B cell (primary cell): ENCODE measurements at places on chromosomes 2 and 18. TPM values are rescaled to one million over a fixed set of nuclear protein-coding genes. Genes with fewer than 3 reads are reported as not detected.

DNA sequence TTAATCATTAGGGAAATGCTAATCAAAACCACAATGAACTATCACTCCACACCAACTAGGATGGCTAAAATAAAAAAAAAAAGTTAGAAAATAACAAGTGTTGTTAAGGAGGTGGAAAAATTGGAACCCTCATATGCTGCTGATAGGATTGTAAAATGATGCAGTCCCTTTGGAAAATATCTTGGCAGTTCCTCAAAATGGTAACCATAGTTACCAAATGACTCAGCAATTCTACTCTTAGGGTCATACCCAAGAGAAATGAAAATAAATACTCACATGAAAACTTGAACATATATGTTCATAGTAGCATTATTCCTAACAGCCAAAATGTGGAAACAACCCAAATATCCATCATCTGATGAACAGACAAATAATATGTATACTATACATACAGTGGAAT, 15.7 kb upstream of the ACVR2A start:
- no peak for DNase-seq

DNA sequence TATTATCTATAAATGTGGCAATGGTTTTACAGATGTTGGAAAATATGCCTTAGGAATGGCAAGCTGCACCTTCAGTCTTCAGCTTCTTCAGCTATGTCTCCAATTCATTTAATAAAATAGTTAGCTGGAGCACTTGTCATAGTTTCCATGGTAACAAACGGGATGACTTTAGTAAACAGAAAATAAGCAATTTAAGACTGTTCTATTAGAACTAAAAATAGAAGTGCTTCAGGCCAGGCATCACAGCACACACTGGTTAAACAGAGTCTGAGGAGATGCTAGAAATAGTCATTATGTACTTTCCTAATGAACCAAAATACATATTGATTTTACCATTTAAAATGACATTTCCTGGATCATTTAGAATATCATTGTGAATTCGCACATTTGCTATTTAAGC, 195.0 kb downstream of the GCA start:
- DNase-seq = no peak

GRCh38 chr18:58091099-58091611, 47.1 kb downstream of the NEDD4L start:
- DNase-seq = peak; percentile 6

- DNase-seq = peak; percentile 45
Observed at GRCh38 chr18:31658670-31659575, 25.5 kb downstream of the B4GALT6 start.

- DNase-seq = no peak
Observed at GRCh38 chr18:36613810-36614209, 215.0 kb downstream of the TPGS2 start.

DNA sequence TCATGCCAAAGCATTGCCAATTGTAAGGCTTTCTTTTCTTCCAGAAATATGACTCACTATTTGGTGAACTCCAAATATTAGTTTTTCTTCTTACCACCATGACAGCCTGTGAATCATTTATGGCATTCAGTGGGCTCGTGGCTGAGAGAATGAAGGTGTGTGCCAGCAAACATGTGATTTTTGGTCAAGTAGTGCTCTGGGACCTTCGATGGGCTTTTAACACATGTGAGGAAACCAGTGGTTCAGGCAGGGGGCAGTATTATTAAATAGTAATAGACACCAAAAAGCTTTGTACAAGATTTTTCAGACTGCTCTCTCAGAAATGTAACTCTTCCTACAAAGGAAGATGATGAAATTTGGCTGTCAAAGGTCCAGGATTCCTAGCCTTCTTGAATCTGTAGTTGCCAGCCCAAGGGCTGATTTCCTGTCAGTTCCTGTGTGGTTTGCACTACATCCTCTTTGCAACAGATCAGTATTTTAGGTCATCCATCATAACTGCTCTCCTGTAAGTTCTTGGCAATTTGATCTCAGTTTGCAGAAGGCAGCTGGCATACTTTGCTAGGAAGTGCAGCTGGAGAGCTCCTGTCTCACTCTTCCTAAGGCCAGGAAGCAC, 64.3 kb downstream of the BABAM2 start:
- DNase-seq = peak; percentile 28

DNA sequence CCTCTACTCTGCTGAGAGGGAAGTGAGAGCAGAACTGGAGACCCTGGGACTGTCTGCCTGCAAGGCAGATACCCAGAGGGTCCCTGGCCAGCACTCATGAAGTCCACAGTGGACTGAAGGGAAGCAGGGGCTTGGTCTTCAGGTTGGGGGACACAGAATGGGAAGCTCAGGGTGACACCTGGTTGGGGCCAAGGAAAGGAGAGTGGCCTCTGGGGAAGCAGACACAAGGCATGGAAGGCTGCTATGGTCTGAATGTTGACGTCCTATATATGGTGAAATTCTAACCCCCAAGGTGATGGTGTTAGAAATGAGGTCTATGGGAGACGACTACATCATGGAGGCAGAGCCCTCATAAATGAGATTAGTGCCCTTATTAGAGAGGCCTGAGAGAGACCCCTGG, 69.3 kb downstream of the MRO start:
- no peak for DNase-seq

GRCh38 chr2:97699765-97700444, 13.5 kb upstream of the ZAP70 start:
- peak; percentile 65 for DNase-seq

- DNase-seq = no peak
Observed at GRCh38 chr18:7677424-7677823, 110.3 kb downstream of the PTPRM start.

DNA sequence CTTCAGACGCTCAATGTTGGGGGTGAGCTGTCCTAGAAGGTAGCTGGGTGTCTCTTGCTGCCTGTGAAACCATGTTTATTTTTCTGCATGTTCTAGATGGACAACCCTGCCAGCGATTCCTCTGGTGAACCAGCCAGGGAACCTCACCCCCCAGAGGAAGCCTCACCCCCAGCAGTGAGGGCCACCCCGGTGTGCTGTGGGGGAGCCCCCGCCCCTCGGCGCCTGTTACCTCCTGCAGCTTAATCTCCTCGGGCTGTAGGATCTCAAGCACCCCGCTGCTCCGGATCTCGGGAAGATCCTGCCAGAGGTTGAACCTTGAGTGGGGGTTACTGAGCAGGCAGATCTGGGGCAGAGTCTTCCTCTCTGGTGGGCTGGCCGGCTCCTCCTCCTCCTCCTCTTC, 50.0 kb downstream of the SNORC start:
- DNase-seq = no peak

- DNase-seq = no peak
Observed at GRCh38 chr2:144730711-144731110, 210.8 kb upstream of the ZEB2 start.

GRCh38 chr18:51867767-51868166, 472.2 kb upstream of the DCC start:
- DNase-seq = no peak

DNA sequence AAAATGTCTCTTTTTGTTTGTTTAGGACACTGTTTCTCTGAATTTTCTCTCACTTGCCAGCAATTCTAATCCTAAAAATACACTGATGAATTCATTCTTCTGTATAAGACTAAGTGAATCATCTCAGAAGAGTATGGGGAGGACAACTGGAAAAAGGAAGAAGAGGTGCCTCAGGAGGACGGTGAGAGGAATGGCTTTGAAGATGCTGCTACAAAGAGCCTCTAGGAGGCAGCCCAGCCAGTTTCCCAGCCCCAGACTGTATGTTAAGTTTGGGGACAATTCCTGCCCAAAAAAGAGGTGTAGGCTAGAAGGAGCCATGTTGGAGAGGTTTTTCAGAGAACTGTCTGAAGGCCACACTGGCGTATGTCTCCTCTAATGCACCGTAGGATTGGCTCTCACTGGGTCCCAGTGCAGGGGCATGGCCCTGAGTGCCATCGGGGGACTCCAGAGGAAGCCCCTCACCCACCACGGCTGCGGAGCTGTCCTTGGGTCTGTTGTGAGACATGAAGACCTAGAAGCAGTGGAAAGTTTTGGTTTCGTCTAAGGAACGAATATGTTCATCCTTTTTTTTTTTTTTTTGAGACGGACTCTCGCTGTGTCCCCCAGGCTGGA, 3.1 kb upstream of the SDC1 start:
- DNase-seq = no peak

DNA sequence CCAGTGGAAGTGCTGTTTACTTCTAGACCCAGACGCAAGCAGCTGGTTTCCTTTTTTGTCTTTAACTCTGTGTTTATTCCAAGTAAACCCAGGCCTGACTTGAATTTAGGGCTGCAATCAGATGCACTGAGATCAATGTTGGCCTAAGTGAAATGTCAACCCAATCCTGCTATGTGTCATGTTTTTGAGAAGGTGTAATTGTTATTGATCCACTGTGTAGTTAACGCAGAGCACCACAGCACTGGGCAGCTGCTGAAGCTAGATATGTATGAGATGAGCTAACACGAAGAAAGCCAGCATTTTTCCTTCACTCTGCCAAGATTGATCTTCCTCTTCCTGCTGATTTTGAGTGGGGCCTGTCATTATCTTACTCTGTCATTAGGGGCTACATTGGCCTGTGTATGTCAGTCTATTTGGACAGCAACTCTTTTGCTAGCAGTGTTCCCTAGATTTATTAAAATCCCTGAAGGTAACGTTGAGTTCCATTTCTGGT, 18.9 kb upstream of the DLX1 start:
- no peak for DNase-seq

- DNase-seq = no peak
Observed at GRCh38 chr2:80525152-80525551, 220.6 kb upstream of the LRRTM1 start.

DNA sequence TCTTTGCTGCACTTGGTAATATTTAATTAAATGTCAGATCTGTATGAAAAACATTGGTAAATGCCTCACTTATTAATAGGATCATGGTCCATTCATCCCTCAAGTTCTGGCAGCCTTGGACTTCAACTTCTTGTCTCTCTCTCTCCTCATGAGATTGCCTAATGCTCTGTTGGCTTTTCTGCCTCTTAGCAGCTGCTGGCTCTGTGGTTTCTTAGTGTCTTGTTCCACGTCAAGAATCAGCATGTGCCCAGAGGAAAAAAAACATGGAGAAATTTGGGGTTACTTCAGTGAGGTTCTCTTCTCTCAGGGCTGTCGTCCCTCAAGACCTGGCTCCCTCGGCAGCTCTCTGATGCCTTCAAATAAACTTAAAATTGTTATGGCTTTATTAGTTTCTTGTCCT, 75.4 kb downstream of the TAF4B start:
- DNase-seq = no peak

GRCh38 chr2:239311132-239312040, 89.4 kb downstream of the HDAC4 start:
- DNase-seq = no peak

- DNase-seq = no peak
Observed at GRCh38 chr2:3007135-3007534, 370.5 kb downstream of the EIPR1 start.

DNA sequence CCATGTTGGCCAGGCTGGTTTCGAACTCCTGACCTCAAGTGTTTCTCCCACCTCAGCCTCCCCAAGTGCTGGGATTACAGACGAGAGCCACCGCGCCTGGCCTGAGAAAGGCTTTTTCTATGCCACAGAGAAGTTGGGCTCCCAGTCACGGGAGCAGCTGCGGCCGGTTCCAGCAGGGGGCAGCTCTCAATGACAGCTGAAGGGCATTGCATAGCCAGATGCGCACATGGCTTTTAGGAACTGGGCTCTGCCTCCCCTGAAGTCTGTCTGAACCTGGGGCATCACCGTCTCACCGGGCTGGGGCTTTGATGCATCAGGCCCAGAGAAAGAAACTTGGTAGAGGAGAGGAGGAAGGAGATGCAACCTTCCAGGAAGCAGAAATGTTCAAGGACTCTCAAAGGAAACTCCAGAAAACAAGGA, 84.2 kb upstream of the LAPTM4A start:
- DNase-seq = peak; percentile 20

DNA sequence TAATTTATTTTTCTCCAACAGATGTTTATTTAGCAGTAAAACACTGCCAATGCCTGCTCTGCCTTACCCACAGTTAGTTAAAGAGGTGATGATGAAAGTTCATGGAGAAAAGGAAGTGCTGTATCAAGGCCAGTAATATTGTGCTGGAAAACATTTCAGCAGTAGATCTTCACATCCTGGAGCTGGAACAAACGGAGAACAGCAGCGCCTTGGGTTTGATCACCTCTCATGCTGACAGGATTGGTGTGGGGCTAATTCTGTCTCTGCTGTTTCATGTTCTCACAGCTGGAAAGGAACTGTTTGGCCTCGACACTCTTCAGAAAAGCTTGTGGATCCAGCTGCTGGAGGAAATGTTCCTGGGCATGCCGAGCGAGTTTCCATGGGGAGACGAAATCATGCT, 61.5 kb upstream of the RPE start:
- DNase-seq = no peak

DNA sequence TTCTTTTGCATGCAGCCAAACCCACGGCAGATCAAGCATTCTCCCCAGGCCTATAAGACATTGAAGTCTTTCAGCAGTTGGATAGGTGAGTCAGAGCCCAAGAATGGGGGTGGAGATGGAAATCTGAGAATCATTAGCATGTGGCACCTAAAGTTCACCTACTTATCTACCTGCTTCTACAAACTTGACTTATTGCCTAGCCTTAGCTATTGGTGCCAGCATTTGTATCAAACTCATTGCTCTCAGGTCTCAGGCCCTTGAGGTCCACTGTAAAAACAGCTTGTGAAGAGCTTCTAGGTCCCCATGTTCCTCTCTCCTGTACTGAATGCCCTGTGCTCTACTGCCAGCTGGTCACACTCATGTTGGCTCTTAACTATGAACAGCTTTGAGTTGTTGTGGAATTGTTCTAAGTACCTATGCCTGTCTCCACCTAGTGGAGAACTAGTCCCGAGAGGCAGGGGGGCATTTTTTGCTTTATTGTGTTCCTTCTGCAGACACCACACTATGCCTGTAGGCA, 278.4 kb upstream of the SPRED2 start:
- peak; percentile 19 for DNase-seq

DNA sequence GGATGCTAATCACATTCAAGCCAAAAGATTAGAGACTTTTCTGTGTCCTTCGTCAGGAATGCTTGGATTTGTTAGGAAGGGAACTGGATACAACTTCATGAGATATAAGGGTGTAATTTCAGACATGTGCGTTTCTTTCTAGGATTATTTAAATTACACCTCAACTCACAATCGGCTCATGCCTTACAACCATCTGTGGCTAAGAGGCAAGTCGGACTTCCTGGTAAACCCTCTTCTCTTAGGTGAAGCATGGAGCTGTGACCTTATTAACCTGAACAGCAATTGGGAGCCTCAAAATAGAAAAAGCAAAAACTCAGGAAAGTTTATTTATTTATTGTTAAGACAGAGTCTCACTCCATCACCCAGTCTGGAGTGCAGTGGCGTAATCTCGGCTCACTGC, 61.8 kb downstream of the SEMA4F start:
- no peak for DNase-seq

GRCh38 chr2:84749442-84749841, 131.4 kb downstream of the TRABD2A start:
- no peak for DNase-seq

- peak; percentile 18 for DNase-seq
Observed at GRCh38 chr18:24930971-24931370, 421.0 kb downstream of the ZNF521 start.

ICA1L gene
- 6.0 and 6.8 TPM in 2 replicates for total RNA-seq

SLC4A1AP gene
- 23.1 and 25.6 TPM in 2 replicates for total RNA-seq

MOGAT1 gene
- not detected in 2 replicates for total RNA-seq

IL1A gene
- 0.19 TPM in 1 of 2 replicates, not detected in the other for total RNA-seq

TCF23 gene
- total RNA-seq = 0.10 TPM in 1 of 2 replicates, not detected in the other

TXNDC2 gene
- 0.22 and 0.73 TPM in 2 replicates for total RNA-seq

CRYGC gene
- not detected in 2 replicates for total RNA-seq

DNAJC5G gene
- total RNA-seq = 0.39 TPM in 1 of 2 replicates, not detected in the other

SERPINB2 gene
- 1.4 and 1.7 TPM in 2 replicates for total RNA-seq

TRIM54 gene
- total RNA-seq = not detected in 2 replicates
